ENCODE measurements at places on chromosomes 1 and 21.

- DNase-seq, result peak; percentile 97
Observed at GRCh38 chr1:23367791-23368561, 1.7 kb downstream of the ZNF436 start.

DNA sequence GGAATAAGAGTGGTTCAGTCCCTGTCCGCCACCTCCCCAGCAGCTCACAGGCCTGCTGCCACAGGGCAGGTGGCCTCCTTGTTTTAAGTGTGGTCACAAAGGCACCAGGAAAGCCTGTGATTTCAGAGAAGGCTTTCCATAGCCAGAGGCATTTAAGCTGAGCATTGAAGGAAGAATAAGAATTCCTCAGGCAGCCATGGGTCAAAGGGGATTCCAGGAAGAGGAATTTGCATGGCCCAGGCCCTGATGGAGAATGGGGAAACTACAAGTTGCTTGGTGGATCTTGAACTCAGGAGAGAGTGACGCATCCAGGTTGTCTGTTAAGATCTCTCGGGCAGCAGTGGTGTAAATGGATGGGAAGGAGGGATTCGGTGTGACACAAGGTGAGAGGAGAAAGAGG lies 66.7 kb downstream of the KLHDC7A start:
- DNase-seq, result no peak

GRCh38 chr1:157363660-157364140 lies 188.6 kb downstream of the FCRL5 start:
- DNase-seq, result no peak

DNA sequence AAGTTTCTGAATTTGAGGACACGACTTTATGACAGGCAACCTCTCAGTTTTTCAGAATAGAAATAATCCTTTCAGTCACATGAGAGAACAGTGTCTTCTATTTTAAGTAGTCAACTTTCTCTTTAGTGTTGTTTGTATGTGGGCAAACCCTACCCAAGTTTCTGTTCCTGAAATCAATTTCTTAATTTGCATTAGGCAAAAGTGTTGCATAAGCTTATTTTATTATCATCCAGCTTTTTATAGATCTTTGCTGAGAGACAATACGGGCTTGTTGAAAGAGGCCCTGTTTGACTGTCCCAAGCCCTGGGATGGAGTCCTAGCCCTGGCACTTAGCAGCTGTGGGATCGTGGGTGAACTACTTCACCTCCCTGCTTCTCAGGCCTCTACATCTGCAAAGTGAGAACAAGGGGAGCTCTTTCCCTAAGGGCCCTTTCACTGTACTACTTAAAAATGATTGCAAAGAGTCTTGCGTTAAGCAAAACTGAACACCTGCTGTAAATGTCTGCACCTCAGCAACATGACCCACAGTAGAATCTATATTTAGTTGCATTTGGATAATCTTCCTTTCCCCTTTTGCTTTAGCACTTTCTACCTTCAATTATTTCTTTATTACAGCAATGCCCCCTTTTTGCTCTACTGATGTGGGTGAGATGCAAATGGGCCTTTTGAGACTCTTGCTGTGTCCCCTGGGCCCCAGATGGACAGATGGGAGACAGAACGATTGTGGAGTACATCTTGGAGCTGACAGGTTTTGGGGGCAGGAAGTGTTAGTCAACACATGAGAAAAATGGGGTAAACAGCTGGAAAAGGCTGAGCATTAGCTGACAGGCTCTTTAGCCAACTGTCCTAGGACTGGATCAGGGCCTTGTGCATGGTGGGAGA lies 41.0 kb upstream of the SCAF4 start:
- no peak for DNase-seq

- no peak for DNase-seq
Observed at GRCh38 chr21:17597680-17598079, 15.0 kb downstream of the BTG3 start.

DNA sequence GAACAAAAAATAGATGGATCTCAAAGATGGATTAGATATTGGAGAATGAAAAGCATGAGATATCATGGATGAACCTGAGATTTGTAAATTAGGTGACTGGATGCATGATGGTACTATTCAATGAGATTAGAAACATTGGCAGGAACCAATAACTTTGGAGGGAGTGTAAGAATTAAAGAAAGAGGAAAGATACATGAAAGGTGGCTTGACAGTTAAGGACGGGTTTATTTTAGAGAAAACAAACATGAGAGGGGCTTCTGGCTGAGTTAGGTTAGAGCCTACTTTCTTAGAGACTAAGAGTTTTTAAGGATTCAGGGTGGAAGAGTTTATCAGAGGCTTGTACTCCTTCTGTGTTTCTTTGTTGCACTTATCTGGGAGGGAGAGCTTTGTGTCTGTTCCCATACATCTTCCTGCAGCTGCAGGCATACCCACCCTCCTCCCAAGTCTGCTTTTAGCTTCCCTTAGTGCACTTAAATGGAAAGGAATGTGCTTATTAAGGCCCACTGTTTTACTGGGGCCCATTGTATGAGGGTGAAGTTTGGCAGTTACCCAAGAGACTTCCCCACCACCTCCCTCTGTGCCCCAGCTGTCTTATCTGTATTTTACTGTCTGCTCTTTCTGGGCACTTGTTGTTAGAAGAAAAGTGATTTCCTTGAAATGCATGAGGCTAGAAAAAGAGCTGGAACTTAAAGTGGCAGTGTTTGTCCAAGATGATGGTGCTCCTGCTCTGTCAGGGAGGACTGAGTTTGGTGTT lies 26.1 kb upstream of the CR2 start:
- DNase-seq, result no peak

- no peak for DNase-seq
Observed at GRCh38 chr1:41641475-41641814, 157.0 kb upstream of the EDN2 start.

DNA sequence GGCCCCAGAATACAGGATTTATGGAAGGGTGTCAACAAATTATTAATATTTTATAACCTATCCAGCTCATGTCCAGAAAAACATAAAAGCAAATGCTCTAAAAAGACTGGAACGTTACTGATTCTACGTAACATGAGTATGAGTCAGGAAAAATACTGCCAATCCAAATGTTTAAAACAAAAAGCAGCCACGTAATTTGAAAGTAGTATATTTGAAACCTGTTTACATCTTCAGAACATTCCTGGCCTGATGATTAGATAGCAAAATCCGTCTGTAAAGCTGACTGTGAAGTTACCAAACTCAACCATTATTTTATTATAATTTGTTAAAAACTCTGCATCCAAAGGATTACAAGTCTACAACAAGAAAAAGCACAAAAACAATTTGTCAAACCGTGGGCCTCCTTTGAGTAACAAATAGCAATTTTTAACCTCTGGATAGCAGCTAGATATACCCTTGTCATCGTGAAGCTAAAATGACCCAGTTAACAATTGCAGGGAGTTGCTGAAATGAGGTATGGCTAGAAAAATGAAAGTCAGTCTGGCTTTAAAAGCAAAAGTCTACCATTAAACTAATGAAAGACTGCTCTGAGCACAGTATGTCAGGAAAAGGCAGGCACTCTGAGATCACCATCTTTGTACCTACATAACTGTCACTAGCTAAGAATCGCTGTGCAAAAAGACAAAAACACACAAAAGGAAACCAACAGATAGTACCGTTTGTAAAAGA lies 1.2 kb downstream of the UBR4 start:
- no peak for DNase-seq
